ENCODE measurements at places on chromosomes 3 and 15.

DNA sequence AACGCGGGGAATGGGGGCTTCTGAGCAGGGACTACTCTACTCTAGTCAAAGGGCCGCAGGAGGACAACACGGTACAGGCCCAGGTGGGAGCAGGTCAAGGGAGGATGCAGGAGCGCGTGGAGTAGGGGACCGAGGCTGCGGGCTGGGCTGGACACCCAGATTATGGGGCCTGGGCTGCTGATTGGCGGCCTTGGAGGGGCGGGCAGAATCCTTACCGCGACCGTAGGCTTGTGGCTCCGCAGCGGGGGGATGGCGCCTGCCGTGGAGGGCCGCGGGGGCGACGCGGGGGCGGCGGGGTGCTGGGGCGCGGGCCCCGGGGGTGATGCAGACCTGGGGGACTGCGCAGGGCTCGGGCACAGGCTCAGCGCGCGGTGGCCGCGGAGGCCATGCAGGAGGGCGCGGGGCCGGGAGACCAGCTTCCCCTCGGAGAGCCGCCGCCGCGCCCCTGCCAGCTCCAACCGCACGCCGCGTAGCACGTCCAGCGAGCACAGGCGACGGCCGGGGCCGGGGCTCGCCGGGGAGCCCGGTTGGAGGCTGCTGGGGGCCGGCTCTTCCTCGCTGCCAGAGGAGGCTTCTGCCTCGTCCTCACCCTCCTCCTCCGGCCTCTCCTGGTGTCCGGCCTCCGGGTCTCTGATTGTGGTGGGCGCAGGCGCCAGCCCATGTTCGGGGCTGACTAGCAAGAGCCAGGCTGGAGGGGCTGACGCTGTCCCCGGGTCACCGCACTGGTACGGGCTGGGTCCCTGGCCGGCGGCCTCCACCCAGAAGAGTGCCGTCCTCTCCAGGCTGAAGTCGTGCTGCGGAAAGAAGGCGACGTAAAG is 12.9 kb downstream of the UBAP1L start:
- no peak for DNase-seq

- DNase-seq = no peak
Observed at GRCh38 chr15:92617549-92618520, 37.7 kb downstream of the FAM174B start.

DNA sequence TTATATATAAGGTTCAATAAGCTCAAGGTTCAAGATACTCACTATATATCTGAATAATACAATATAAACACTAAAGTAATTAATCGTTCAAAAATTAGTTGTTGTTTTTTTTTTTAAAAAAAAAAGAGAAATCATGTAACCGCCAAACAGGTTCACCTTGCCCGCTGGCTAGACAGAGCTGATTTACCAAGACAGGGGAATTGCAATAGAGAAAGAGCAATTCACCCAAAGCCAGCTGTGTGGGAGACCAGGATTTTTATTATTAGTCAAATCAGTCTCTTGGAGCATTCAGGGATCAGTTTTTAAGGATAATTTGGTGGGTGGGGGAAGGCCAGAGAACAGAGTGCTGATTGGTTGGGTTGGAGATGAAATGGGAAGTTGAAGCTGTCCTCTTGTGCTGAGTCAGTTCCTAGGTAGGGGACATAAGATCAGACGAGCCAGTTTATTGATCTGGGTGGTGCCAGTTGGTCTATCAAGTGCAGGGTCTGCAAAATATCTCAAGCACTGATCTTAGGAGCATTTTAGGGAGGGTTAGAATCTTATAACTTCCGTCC is 7.9 kb downstream of the HIGD1A start:
- no peak for DNase-seq

DNA sequence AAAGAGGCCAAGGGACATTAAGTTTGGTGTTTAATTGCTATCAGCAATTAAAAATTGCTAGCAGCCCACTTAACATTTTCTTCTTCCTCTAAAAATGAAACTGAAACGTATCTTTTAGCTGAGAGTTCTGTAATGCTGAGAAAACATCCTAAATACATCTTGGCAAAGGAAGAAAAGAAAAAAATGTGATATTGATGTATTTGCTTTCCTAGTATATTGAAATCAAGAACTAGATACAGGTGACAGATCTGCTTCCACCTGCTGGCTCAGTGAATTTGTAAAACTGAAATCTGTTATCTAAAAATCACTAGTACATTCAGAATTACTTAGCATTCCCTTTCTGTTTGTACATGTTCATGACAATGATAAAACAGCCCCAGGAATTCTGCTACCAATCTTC is 283.2 kb downstream of the ZBTB20 start:
- DNase-seq = no peak

DNA sequence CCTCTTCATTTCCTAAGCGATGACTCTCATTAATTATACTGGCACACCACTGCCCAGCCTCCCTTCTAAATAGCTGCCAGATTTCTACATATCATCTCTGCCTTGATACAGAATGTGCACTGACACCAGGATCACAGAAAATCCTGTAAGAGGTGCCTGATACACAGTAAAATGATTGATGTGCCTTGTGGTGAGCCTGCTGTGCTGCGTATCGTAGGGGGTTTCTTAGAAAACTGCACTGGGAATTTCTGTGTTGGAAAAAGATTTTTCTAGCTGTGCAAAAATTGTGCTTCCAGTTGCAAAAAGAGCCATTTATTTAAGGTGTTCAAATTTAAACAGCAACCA is 3.0 kb upstream of the PLCH1 start:
- no peak for DNase-seq
